ENCODE measurements at places on chromosomes 1 and 21.

GRCh38 chr1:226498640-226499008, 49.9 kb upstream of the STUM start:
- no peak for DNase-seq

DNA sequence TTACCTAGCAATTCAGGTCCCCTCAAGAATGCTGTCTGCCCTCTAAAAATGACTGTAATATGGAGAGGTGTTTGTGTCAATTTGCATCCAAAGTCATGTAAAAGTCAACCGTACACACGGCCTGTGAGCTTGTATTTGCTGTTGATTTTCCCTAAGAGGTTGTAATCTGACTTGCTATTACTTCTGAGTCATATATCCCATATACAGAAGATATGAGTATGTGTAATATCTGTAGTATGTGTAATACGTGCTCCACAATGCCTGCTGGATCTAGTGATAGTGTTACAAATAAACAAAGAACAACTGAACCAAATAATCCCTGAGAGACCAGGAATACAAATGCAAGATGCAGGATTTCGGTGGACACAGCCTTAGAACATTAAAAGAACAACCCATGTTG, 1.4 kb upstream of the KCNJ6 start:
- no peak for DNase-seq

DNA sequence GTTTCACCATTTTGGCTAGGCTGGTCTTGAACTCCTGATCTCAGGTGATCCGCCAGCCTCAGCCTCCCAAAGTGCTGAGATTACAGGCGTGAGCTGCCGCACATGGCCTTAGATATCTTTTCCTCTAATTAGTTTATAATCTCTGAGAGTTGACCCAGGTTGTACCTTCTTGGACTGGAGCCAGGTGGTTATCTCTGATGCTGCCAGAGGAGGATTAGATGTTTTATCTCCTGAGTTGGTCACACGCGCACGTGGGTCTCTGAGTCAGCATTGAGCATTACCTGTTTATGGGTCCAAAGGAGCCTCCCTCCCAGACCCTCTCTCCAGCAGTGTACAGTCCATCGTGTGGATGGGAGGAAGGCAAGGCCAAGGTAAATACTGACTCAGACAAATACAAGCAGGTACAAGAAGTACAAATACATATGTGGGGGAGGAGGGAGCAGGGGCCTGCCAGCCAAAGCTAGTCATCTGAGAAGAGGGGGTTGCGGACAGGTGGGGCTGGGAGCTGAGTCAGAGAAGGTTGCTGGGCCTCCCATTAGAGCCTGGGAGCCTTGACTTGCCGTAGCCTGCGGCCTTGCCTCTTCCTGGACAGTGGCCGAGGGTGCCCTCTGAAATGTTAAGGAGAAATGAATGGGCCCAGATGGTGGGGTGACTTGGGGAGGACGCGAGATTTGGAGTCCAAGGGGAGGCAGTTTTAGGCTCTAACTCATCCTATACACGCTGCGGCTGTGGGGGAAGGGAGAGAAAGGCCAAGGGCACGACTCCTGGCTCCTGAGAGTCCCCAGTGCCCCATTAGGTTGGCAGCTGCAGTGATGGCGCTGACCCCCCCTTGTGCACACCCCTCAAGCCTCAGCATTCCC, 13.1 kb downstream of the IL6R start:
- DNase-seq, result no peak

DNA sequence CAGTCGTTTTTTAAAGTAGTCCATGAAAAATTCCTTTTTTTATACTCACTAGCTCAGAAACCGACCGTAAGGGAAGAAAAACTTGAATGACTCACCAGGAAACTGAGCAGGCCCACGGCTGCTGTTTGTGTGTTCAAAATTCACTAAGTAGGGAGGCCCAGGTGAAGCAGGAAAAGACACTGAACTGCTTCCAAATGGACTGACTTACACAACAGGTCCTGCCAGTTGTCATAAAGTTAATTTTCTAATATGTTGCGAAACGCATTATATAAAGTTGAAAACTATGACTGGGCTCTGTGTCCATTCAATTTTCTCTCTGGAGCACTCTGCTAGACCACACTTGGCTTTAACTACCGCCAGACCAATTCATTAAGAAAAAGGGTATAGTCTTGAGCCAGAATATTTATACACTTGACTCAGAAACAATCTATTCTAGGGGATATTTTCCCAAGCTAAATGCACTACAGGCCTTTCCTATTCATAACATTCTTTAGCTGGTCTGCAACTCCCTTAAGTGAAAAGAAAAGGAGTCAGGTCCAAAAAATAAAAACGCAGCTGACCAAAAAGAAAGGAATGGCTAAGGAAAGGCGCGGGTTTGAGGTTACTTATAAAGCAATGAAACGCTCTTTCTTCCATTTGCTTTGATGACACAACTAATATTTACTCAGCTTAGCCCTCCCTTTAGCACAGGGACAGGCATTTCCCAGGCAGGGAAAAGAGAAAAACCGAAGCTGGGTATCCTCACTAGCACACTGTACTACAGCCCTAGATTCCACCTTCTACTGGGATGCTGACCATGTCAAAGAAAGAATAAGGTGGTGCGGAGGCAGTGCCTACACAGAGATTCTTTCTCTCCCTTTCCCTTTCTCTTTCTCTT, 306.3 kb upstream of the ESRRG start:
- DNase-seq, result no peak

DNA sequence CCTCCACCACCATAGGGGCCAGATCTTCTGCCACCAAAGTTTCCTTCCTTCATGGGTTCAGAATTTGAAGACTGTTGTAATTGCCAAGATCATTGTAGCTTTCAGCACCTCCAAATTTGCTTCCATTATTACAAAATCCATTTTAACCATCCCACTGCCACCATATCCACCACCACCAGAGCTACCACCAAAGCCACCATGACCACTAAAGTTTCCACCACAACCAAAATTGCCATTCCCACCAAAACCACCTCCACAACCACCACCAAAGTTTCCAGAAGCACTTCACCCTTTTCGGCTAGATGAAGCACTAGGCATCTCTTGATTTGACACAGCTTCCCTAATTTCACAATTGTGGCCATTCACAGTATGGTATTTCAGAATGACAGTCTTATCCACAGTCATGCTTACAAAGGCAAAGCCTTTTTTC, 45.2 kb downstream of the SLC30A7 start:
- no peak for DNase-seq

- DNase-seq, result no peak
These were observed 237.9 kb downstream of the USP25 start for GRCh38 chr21:15967661-15968060.

Data from T-helper 9 cell (primary cell).